GM23248 (cell line): ENCODE measurements at places on chromosomes 5 and 9. TPM values are rescaled to one million over a fixed set of nuclear protein-coding genes. Genes with fewer than 3 reads are reported as not detected.

DNA sequence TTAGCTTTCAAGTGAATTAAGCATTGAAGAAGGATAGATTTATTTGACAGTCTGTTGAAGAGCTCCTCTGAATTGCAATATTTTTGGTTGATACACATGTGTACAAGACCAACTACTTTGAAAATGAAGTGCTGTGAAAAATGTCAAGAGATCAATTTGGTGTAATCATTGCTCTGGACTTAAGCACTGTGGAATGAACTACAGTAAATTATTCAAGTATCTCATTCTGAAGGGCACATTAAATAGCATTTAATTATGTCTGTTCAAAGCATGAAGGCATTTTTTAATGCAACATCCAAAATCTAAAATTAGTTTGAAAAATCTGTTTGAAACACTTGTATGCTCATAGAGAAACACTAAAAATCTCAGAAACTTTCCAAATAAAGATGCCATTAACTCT lies 107.5 kb downstream of the CDH18 start:
- DNase-seq = no peak
- H3K27me3 ChIP-seq = no peaks in the 10 kb centered on the region

DNA sequence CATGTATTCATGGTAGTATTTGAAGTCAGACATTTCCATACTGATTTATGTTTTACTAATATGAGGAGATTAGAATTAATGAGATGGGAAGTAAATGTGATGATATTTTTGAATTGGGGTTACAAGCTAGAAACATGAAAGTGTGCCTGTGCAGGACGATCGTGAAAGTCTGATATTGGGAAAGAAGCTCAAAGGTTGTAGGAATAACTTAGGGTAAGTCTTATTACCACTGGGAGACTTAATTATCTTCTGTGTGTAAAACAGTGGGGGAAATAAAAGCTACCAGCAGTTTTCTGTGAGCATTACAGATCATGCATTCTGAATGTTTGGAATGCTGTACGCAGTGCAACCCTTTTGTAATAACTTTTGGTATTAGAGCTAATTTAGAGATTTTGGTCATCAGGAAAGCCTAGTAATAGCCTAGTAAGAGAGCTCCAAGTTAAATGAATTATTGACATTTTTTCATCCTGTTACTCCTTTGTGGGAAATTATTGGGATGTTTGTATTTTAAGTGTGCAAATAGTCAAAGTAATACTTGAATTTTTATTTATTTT lies 153.9 kb downstream of the PCSK5 start:
- peaks cover 11% of the 10 kb centered on the region; the same call in 1 of the 2 replicates for H3K4me1 ChIP-seq
- DNase-seq = peak; percentile 32
- H3K4me3 ChIP-seq = no peak overlapping the region
- no peak overlapping the region for H3K27ac ChIP-seq

Gene FABP6
- not detected in 2 replicates for polyA plus RNA-seq

DNA sequence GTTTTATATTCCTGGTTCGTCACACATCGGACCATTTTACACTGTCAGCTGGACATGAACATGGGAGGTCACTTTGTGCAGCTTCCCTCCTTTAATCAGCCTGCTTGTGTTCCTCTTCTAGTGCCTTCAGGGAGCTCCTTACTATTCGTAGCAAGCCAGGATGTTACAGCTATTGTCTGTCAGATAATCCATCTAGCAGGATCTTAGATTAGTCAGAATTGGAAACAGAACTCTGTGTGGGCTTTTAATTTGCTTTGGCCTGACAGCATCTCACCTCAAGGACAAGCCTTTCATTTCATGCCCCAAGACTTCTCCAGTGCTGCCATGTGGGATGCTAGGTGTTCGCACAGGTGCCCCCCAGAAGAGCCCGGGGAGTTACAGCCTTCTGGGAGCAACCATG lies 30.2 kb upstream of the EPB41L4B start:
- no peak for DNase-seq
- peaks cover 14% of the 10 kb centered on the region for H3K4me1 ChIP-seq
- H3K4me3 ChIP-seq = no peak overlapping the region
- H3K27me3 ChIP-seq = peaks cover 53% of the 10 kb centered on the region

GRCh38 chr5:88885002-88885401 lies 2.0 kb upstream of the MEF2C start:
- peaks cover 27% of the 10 kb centered on the region for H3K4me1 ChIP-seq
- no peaks in the 10 kb centered on the region for H3K36me3 ChIP-seq
- no peaks in the 10 kb centered on the region for H3K27me3 ChIP-seq
- DNase-seq = peak; percentile 36
- no peak overlapping the region for H3K27ac ChIP-seq

Gene PTCH1
- 5.5 and 7.3 TPM in 2 replicates for polyA plus RNA-seq

DNA sequence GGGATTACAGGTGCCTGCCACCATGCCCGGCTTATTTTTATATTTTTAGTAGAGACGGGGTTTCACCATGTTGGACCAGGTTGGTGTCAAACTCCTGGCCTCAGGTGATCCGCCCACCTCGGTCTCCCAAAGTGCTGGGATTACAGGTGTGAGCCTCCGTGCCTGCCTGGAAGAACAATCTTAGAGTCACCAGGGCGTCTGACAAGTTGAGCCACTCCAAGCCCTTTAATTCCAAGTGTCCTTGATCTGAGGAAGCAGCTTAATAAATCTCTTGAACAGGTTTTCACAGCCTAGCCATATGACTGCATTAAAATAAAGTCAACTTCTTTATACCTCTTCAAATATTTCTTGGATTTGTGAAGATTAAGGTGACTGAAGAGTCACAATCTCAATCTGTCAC lies 31.5 kb downstream of the SLC44A1 start:
- H3K4me1 ChIP-seq = peaks cover 7% of the 10 kb centered on the region
- DNase-seq = no peak
- H3K4me3 ChIP-seq = no peak overlapping the region
- no peaks in the 10 kb centered on the region for H3K27me3 ChIP-seq
- H3K27ac ChIP-seq = no peak overlapping the region
- no peaks in the 10 kb centered on the region for H3K36me3 ChIP-seq
